ENCODE measurements at places on chromosomes 3 and 15.

DNA sequence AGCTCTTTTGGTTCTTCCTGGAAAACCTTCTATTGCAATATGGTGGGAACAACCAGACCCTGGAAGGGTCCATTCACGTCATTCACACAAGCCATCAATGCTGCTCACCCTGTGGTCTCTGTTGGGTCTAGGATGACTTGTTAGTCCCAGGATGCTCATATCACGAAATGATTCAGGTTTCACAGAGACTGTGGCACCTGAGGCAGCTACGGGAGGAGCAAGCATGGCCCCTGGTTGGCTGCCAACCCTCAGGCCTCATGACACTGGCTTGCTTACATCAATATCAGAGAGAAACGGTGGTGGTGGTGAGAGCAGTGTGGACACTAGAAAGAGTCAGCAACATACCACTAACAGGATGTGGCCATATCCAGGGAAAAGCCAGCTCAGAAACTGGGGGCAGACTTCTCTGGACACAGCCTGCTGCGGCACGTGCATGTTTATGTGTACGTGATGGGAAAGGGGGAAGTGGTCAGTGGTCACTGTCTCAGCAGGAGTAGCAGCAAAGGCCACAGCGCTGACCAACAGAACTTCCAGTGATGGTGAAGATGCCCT, 208.9 kb upstream of the ST8SIA2 start:
- DNase-seq = no peak

DNA sequence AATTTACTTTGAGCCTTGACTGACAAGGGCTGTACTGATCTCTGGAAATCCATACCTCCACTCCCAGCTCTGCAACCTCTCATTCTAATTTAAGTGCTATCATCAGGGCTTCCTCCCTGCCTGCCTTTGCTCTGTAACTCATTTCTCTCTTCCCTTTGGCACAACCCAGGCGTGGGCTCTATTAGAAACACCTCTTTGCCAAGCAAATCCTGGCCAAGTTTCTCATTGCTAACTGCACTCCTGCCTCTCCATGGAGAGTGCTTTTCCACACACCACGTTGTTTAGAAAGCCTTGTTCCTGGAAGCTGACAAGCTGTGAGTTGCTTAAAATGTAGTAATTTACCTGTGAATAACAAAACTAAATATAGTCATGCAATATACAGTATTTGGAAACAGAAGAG, 20.1 kb upstream of the FSTL1 start:
- no peak for DNase-seq

GRCh38 chr3:41125258-41125657, 74.0 kb upstream of the CTNNB1 start:
- DNase-seq = no peak

- DNase-seq = no peak
Observed at GRCh38 chr3:183427876-183428446, 458 bp downstream of the MCF2L2 start.

DNA sequence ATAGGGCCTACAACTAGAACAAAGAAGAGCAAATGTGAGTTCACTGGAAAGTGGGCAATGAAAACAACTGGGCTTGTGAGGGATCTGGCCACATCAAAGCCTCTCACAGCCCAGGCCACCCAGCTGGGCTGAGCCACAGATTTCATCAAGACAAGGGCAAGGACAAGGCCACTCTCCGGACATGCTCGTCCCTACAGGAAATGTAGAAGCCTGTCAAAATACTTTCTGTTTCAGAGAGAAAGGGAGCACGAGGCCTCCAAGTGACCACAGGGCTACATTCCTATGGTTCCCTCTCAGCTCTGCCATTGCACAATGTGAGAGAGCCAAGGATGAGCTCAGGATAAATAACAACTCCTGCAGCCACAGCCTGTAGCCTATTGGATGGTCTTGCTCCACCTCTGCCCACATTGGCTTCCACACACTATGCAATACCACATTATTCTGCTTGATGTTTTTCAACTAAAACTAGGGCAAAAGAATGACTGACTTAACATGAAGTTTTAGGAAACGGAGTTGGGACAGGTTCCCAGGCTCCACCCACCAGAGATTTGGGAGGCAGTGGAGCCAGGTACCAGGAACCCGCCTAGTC, 12.1 kb downstream of the TBC1D2B start:
- DNase-seq = peak; percentile 97

DNA sequence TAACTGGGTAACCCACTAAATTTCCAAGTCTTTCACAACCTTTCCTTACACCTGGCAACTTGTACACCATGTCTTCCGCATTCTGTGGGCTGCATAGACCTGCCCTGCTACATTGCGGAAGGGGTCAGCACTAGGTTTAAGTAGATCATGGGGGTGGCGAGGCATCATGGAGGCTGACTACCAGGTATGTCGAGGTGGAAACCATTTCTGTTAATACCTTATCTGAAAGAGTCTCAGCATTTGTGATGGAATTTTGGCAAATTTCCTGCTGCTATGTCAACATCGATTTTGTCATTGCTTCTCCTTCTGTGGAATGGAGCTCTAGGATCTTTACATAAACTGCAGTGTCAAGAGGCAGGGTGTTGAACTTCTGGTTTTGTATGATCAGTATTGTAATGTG, 187.2 kb downstream of the GHSR start:
- DNase-seq = no peak

All from BJ (cell line).